Activated CD4-positive, alpha-beta T cell treated with anti-CD3 and anti-CD28 coated beads, Interleukin-2, amount 10 ng/mL, durations not matched to agents 7 days and 5 days (primary cell): ENCODE measurements at places on chromosomes 11 and 22.

GRCh38 chr11:28819741-28820140, 711.6 kb downstream of the METTL15 start:
- DNase-seq, result no peak

DNA sequence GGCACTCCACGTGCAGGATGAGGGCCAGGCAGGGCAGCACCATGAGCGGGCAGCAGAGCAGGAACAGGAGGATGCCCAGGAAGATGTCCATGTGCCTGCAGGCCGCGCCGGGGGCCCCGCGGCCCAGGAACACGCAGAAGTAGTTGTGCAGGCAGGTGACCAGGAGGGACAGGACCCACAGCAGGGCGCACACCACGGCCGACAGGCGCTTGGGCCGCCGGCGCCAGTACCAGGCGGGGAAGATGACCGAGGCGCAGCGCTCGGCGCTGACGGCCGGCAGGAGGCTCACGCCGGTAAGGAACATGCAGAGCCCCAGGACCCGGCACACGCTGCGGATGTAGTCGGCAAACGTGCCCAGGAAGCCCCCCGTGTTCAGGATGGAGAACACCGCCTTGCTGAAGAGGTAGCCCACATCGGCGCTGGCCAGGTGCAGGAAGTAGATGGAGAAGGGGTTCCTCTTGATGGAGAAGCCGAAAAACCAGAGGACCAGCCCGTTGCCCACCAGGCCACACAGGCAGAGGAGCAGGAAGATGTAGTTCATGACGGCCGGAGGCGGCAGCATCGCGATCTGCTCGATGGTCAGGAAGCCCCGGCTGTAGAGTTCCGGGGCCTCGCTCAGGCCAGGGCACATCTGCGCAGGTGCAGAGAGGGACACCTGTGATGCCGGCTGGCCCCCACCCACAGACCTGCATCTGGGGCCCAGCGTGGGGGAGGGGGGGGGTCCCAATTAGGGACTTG, 7.2 kb downstream of the MRGPRF start:
- DNase-seq, result no peak

- no peak for DNase-seq
These were observed 54.1 kb upstream of the B3GAT1 start for GRCh38 chr11:134466156-134466555.

DNA sequence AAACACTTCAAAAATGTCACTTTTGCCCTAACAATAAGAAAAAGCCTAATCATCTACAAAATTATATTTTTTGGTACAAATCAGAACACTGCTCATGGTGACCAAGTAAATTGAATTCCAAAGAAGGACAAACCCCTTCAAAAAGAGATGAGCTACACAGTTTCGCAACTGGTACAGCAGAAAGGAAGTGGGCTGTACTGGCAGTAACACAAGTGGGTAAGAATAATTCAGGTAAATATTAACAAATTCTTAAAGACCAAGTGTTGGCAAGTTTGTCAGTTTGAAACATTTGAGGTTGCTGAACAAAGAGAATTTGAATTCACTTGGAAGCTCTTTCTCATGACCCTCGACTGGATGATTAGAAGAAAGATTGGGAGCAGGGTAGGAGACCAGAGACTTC, 35.5 kb downstream of the MSANTD4 start:
- DNase-seq, result no peak

- no peak for DNase-seq
These were observed 70.8 kb upstream of the HORMAD2 start for GRCh38 chr22:30009478-30009877.

GRCh38 chr22:36365020-36365411, 22.8 kb downstream of the MYH9 start:
- peak; percentile 90 for DNase-seq

GRCh38 chr11:12567746-12568460, 106.3 kb upstream of the TEAD1 start:
- DNase-seq, result no peak

- no peak for DNase-seq
These were observed 40.3 kb upstream of the DMC1 start for GRCh38 chr22:38610234-38610633.

DNA sequence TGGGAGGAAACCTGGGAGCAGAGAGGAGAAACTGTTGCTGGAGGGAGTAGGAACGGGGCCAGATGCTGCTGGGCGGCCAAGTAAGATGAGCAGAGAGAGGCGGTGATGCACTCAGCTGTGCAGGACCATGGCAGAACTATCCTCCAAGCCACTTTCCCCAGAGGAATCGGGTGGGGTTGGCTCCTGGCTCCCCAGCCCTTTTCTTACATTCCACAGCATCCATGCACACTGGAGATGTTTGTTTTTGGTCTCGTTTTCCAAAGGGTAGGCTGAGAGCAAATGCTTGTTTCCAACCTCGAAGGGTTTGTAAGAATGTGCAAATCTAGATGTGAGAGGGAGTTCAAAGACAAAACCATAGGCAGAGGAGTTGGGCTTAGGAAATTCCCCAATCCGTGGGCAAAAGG, 73.2 kb downstream of the DBX1 start:
- no peak for DNase-seq

GRCh38 chr11:46331282-46331984, 15.8 kb upstream of the DGKZ start:
- peak; percentile 77 for DNase-seq

- DNase-seq, result no peak
These were observed 399.5 kb downstream of the BUD13 start for GRCh38 chr11:116373104-116373944.

- no peak for DNase-seq
These were observed 7.3 kb upstream of the BRSK2 start for GRCh38 chr11:1382429-1382828.

DNA sequence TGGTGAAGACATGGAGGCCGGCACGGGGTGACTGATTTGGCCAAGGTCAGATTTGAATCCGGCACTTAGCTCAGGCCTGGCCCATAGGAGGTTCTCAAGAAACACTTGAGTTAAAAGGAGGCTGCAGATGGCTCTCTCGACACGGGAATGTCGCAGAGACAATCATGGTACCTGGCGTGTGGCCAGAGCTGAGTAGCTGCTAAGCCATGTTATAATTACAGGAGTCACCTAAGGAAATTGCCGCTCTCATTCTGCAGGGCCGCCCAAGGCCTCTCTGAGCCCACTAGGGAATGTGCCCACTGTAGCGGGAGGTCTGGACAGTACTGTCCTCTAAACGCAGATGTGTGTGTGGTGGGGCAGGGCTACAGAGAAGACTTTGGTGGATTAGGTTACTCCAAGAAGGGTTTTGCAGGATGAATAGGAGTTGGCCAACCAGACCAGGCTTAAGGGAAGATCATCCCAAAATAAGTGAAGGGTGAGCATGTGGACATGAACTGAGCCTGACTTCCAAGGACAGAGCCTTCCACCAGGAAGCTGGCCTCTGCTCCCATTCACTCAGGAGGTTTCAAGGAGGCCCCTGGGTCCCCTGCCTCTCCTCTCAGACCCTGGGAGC, 19.3 kb upstream of the PRR5 start:
- no peak for DNase-seq

DNA sequence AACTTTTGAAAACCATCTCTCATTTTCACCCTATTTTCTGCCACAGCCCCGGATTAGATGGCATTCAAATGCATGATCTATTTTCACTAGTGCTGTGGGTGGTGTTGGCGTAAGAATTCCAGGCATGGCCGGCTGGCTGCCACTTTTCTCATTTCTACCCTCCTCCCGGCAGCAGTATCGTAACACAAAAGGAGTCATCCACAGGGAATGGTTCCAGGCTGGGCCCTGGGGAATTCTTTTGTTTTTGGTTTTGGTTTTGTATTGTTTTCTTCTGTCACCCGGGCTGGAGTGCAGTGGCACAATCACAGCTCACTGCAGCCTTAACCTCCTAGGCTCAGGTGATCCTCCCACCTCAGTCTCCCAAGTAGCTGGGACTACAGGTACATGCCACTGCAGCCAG, 13.8 kb downstream of the JAML start:
- no peak for DNase-seq

DNA sequence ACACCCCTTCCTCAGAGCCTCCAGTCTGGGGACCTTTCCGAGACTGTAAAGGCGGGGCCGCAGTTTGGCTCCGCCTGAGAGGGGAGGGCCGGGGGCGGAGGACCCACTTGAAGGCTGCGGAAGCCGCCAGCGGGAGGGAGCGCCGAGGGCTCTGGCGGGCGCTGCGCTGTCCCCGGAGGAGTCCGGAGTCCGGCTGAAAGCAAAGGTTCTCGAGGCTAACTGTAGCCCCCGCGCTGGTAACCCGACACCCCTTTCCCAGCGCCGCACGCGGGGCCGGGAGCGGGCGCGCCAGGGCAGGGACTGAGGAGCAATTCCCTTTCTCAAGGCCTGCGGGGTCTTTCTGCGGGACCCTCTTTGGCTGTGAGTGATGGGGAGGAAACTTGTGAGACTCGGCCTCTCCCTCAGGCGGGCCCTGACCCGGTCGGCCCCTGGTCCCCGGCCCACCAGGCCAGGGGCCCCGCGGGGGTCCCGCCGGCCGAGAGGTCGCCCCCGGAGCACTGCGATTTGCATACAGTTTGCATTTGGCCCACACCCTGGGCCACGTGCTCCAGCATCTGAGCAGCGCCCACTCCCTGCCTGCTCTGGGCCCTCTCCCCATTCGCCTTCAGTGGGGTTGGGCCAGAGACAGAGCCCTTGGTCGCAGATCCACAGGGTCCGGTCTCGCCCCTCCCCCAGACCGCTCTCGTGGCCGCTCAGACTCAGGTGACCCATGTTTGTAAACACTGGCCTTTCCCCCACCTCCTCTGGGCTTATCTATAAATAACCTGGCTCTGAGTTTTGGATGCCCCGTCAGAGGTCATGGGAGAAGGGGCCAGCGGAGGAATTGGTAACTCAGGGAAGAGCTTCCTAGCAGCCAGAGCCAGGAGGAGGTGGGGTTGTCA, 519 bp upstream of the ART5 start:
- peak; percentile 75 for DNase-seq
